AG09309 (cell line): ENCODE measurements at places on chromosomes 6 and 20.

DNA sequence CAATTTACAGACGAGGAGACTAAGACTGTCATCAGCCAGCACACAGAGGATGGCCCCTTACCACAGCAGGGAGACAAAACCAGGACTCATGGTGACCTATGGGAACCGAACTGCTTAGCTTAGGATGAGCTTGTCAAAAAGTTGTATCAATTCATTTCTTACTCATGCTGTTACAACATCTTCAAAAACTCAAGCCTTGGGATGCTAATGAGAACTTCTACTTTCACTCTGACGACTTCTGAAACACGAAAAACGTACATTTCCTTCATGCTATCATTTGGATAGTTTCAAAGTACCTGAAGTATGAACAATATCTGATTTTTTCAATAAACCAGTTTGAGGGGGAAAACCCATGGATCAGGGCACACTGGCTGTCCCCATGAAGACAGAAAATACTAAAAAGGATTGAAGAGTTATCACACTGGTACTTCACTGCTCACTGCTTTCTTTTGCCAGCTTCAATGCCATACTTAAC is 31.9 kb downstream of the HIVEP2 start:
- DNase-seq = no peak

DNA sequence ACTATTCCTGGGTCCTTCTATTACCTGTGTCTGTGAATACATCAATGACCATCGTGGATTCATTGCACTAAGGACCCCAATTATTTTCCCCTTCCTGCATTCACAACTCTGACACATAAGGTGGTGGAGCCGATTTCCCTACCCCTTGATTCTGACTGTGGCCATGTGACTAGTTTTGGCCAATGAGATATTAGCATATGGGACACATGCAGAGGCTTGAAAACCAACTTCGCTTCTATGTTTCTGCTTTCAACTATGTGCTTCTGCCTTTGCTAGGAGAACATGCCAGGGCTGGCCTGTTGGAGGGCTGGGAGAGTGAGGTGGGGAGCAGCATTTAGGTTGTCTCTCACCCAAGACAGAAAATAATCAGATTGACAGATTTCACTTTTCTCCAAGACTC is 483.1 kb upstream of the JAG1 start:
- no peak for DNase-seq

DNA sequence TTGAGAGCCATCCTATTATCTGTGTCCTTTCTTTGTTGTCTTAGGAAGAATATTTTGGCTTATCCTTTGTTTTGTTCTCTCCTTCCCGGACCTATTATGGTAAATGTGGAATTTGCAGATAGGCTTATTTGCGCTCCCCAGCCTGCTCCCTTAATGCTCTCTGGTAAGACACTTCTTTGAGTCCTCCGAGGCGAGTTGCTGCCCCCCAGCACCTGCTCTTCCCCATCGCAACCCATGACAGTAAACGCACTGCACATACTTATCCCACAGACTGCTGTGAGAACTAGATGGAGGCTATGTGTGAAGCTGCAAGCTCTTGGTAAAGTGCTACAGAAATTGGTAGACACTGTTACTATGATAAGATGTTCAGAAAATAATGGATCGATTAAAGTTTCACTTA is 47.0 kb upstream of the ESR1 start:
- DNase-seq = no peak

- no peak for DNase-seq
These were observed 172.3 kb downstream of the ZNF217 start for GRCh38 chr20:53421343-53421742.

DNA sequence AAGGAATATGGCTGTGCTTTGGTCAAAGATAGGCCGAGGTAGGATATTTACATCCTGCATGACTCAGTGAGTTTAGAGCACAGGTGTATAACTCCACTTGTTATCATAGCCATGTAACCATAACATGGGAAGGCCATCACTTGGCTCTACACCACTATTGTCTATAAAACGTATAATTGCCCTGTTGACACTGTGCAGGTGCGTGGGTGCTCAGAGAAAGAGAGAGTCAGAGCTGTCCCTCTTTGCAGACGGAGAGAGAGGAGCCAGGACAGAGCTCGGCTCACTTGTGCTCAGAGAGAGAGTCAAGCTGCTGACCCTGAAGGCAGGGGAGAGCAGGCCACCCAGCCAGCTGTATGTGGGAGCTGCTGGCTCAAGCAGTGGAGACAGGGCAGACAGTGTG is 46.0 kb downstream of the OR2B6 start:
- DNase-seq = no peak

DNA sequence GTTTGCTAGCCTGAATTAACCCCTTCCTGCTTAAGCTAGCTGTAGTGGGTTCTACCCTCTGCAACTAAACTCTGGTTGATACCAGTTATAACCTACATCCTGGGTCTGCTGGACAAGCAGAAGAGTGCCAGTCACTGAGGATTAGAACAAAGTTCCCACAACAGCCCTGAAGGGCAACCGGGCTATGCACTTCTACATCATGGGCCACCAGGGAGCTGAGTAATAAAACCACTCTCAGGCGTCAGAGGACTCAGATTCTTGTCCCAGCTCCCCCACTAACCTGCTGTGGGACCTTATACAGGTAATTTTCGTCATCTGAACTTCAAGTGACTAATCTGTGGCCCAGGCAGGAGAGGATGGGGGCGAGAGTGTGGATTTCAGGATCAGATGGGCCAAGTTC is 56.8 kb downstream of the EYA2 start:
- DNase-seq = no peak

- no peak for DNase-seq
These were observed 23.3 kb upstream of the SIRPA start for GRCh38 chr20:1871807-1872458.

DNA sequence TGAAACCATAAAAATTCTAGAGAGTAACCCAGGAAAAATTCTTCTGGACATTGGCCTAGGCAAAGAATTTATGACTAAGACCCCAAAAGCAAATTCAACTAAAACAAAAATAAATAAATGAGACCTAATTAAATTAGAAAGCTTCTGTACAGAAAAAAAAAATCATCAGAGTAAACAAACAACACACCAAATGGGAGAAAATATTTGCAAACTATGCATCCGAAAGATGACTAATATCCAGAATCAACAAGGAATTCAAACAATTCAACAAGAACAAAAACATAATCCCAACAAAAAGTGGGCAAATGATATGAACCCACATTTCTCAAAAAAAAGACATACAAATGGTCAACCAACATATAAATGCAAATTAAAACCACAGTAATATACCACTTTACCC is 242.6 kb upstream of the CDYL start:
- no peak for DNase-seq

GRCh38 chr6:75272145-75272840 is 12.3 kb downstream of the TMEM30A start:
- DNase-seq = peak; percentile 29

DNA sequence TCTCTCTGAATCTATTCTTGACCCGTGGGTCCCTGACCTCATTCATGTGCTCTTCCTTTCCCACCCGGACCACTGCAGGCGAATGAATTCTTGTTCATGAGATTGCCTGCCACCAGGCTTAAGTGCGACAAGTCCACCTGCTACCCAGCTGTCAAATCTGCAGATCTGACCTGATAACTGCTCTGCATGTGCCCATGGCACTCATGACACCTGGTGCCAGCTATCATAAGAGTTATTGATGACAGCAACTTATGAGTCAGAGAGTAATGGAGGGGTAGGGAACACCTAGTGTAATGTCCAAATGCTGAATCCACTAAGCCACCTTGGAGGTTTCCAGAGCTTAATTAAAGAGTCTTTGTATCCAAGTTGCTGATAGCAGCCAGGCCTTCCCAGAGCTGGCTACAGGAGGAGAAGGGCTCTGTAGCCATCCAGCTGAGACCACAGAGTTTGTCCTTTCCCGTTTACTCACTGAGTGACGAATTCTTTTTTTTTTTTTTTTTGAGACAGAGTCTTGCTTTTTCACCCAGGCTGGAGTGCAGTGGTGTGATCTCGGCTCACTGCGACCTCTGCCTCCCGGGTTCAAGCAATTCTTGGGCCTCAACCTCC is 17.4 kb downstream of the SHLD1 start:
- DNase-seq = no peak

DNA sequence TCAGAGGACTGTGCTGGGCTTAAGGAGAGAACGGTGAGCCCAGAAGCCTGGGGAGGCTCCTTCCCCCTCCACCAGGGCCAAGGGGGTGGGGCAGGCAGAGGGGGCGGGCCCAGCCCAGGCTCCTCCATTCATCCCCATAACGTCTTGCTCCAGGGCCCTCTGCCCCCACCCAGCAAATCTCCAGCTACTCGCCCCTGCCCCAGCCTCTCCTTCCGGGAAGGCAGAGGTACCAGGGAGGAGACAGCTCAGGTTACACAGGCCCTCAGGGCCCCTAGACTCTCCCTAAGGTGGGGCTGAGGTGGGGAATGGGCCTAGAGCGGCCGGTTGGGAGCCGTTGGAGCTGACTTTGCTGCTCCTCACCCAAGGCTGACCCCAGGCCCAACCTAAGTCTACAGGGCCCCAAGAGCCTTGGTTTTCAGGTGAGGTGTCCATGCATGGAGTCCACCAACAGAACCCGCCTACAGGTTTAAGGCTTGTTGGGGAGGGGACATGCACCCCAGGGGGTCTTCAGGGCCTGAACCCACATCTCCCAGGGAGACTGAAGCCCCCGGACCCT is 1.2 kb downstream of the LAMA5 start:
- no peak for DNase-seq

GRCh38 chr20:43938932-43939761 is 24.5 kb downstream of the TOX2 start:
- DNase-seq = peak; percentile 100

GRCh38 chr6:20717743-20718142 is 183.5 kb downstream of the CDKAL1 start:
- DNase-seq = no peak

DNA sequence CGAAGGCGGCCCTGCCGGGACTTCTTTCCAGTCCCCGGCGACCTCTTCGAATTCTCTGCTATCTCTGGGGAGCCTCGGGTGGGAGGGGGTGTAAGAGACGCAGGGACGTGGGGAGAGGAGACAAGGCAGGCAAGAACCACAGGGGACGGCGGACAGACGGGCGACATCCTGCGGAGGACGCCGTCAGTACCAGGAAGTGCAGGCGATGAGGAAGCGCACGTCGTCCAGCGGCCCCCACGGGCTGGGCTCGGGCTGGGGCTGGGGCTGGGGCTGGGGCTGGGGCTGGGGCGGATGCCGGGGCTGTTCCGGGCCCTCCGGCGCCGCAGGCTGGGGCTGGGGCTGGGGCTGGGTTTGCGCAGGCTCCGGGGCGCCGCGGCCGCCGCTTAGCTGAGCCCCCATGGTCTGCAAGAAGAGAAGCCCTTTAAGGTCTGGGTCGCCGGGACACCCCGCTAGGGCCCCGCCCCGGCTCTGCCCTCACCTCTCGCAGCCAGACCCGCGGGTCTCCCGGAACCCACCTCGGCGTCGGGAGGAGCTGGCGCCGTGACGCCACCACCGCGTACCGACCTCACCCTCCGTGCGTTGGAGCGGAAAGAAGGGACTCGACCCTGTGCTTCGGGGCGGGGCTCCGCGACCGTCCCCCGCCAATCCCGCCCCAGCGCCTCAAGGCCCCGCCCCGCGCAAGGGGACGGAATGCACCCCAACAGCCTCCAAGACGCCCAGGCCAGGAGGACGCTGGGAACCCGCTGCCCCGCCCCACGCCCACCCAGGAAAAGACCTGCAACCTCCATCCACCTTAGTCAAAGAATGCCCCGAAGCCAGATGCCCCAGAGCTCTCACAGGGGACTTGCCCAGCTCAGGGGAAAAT is at the start of gene MMP24OS:
MMP24OS (minus strand) TSS at position 592 of the 865 bp plus-strand sequence; CDS start at position 399, 193 bp downstream.
- DNase-seq = peak; percentile 32

- DNase-seq = no peak
These were observed 43.9 kb upstream of the CD93 start for GRCh38 chr20:23129891-23130621.

- peak; percentile 84 for DNase-seq
These were observed 61.2 kb downstream of the IGF2R start for GRCh38 chr6:160030103-160030502.

DNA sequence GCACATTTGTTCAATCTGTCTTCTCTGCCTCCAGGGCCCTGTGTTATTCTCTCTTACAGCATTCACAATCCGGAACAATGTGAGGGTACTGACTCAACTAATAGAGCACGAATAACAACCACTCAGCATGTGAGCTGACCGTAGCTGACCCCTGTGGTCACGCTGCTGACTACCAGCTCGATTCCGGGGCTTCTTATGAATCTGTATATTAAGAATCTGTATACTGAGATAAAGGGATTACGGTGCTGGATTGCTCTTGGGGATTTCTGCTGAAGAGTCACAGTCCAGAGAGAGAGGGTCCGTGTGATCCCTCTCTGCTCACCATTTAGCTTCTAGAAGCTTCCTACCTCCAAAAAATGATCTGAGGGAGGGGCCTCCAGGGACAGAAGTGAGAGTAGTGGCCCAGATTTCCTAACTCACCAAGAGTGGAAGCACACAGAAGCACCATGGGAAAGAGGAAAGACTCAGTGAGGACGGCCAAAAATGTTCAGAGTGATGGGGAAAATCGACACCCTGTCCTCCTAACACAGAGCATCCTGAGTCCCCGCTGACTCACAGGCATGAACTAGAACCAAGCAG is 156.2 kb downstream of the THBS2 start:
- peak; percentile 97 for DNase-seq
